ENCODE measurements at places on chromosomes 6 and 20. TPM values are rescaled to one million over a fixed set of nuclear protein-coding genes. Genes with fewer than 3 reads are reported as not detected.

EFCAB8 gene
- 0.12 TPM for total RNA-seq

METTL24 gene
- 1.7 TPM for total RNA-seq

GRCh38 chr6:52167267-52167666 lies 18.9 kb upstream of the IL17A start:
- DNase-seq: no peak

DNA sequence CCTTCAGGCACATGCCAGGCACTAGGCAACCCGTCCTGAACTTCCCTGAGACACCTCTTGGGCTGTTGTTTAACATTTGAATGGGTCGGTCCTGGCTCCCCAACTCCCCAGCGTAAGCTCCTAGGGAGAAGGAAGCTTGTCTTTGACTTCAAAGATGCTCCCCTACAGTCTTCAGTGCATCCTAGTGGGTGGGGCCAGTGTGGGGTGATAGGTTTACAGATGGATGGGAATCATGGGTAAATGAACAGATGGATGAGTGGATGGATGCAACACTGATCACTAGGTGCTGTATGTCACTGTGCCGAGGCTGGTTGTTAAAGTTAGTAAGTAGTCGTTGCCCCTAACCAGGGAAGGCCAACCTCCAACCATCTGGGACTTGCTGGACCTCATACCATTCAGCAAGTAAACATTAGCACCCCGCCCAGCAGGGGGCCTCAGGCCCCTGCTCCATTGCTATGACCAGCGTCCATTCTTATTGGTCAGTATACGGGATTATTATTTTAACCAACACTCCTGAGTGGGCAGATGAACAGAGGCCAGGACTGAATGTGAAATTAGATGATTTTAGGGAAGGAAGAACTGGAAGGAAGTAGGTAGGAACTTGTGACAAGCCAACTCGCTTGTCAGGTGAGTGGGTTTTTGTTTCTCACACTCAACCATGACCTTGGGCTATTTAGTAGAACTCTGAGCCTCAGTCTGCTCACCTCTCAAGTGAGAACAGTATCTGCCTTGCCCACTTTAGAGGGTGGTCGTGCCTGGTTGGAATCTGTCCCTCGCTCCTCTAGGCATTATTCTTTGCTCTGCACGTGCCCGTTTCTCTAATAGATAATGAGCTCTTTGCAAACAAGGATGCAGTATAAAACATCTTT lies 82.9 kb upstream of the FOXP4 start:
- DNase-seq: no peak

- DNase-seq: no peak
Measured at GRCh38 chr6:28710466-28711191, 184.9 kb downstream of the GPX5 start.

DNA sequence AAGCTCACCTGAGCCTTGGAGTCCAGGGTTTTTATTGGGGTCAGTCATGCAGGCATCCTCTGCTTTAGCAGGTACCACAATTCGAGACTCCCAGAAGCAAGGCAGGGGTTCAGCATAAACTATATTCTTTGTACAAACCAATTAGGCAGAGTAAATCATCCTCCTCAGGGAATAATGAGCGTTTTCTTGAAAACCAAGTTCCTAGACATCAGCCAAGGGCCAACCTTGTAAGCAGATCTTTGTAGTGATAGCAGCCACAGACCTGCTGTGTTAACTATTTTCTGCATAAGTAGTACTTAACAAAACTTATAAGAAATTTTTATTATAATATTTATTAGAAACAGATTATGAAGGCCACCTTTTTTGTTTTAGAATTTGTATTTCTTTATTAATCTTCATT lies 74.7 kb downstream of the STXBP5 start:
- no peak for DNase-seq

GRCh38 chr6:39791311-39791710 lies 865 bp upstream of the DAAM2 start:
- DNase-seq: no peak

GRCh38 chr6:75249837-75250236 lies 6.2 kb upstream of the COX7A2 start:
- no peak for DNase-seq

DNA sequence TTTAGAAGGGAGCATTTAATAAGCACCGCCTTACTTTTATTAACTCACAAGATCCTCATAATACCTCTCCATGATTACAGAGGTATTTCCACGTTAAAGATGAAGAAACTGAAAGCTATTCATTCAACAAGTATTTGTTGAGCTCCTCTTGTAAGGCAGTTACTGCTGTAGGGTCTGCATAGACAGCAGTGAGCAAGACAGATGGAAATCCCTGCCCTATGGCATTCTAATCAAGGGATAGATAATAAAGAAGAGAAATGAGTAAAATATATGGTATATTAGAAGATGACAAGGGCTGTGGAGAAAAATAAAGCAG lies 77.8 kb upstream of the CTNNBL1 start:
- DNase-seq: no peak

GRCh38 chr6:127176146-127176545 lies 57.7 kb downstream of the RSPO3 start:
- DNase-seq: no peak

DNA sequence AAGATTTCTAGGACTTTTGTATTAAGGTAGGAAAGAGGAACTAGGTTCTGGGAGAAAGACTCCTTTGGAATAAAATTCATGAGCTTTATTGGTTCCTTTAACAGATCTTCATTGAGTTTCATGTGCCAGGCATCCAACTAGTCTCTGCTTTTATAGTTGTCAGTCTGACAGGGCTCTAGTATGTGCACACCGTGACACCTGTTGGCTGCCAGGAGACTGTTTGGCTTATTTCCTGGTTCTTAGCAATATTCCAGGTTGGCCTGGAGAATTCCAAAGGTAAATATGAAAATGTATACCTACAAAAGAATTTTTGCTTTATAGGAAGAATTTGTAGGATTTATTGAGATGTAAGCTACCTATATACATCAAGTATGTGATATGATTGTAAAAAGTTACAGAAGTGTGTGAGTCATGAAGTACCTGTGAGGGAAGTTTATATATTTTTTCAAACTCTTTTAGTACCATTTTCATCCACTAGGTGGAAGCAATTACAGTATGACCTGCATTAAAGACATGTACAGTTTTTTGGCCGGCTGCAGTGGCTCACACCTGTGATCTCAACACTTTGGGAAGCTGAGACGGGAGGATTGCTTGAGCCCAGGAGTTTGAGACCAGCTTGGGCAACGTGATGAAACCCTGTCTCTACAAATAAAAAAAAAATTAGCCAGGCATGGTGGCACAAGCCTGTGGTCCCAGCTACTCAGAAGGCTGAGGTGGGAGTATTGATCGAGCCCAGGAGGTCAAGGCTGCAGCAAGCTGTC lies 35.2 kb downstream of the NDUFAF5 start:
- DNase-seq: no peak

GRCh38 chr20:1484438-1485116 lies 6.6 kb downstream of the SIRPB2 start:
- no peak for DNase-seq

DNA sequence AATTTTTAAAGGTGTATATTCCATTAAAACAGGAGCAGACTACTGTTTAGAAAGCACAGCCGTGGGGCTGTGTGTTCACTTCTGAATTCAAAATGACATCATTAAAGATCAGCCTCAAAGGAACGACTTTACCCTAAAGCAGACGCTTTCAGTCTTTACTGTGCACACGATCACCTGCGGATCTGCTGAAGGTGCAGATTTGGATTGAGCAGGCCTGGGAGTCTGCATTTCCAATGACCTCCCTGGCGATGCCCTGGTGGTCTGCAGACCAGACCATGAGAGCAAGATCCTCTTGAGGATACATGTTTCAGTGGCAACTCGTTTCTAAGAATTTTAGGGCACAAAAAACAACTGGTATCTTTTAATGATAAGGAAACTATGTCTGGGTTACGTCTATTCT lies 27.2 kb downstream of the TXNDC5 start:
- no peak for DNase-seq

DNA sequence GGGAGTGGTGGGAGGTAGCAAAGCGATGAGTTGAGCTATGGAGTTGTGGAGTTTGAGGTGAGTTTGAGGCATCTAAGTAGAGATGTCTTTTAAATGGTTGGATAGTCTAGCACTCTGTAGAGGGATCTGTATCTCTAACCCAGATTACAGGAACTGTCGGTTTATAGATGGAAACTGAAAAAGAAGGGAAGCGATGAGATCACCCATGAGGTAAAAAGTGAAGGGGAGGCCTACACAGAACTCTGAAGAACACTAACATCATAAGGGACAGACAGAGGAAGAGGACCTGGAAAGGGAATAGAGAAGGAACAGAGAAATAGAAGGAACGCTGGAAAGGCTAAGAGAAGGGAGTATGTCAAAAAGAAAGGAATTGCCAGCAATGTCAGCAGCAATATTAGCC lies 2.5 kb downstream of the HINT3 start:
- no peak for DNase-seq

- DNase-seq: no peak
Measured at GRCh38 chr6:136801581-136801980, 9.3 kb upstream of the MAP3K5 start.

Data from pancreas (tissue), 10 donors.